ENCODE measurements at places on chromosomes 1 and 21.

DNA sequence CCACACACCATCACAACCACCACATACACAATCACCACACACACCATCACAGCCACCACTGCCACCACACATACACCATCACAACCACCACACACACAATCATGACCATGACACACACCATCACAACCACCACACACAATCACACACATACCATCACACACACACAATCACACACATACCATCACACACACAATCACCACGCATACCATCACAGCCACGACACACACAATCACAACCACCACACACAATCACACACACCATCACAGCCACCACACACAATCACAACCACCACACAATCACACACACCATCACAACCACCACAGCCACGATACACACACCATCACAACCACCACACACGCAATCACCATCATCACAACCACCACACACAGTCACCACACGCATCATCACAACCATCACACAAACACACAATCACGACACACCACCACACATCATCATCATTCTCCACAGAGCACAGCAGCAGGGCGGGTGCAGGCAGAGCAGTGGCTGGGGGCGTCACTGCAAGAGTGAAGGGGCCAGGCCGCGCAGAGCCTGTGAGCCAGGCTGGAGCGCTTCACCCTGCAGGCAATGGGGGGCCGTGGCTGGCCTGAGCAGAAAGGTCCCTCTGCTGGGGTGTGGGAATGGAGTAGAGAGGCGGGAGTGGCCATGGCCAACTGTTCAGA is 32.6 kb downstream of the CDCP2 start:
- ATAC-seq, result no peak

GRCh38 chr1:160552425-160552824 is 26.9 kb downstream of the CD84 start:
- no peak for ATAC-seq

DNA sequence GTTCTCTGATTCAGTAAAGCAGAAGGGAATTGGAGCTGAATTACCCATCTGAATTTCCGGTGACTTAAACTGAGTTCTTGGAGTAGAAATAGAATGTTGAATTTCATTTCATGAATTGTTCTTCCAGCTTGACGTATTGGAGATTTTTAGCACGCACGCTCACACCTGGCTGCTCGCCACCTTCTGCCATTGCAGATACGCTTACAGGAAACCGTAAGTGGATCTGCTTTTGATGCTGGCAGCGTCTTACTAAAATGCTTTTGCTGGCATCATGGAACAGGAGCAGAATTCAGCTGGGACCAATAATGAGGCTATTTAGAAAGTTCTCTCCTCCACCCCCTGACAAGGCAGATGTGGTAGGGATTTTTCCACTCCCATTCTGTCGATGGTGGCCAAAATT is 17.7 kb upstream of the ELAVL4 start:
- ATAC-seq, result no peak

DNA sequence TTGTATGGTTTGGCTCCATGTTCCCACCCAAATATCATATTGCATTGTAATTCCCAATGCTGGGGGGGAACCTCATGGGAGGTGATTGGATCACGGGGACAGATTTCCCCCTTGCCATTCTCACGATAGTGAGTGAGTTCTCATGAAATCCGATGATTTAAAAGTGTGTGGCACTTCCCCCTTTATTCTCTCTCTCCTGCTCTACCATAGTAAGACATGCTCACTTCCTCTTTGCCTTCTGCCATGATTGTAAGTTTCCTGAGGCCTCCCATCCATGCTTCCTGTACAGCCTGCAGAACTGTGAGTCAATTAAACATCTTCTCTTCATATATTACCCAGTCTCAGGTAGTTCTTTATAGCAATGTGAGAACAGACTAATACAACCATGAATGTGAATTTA is 211.6 kb upstream of the NR5A2 start:
- no peak for ATAC-seq

DNA sequence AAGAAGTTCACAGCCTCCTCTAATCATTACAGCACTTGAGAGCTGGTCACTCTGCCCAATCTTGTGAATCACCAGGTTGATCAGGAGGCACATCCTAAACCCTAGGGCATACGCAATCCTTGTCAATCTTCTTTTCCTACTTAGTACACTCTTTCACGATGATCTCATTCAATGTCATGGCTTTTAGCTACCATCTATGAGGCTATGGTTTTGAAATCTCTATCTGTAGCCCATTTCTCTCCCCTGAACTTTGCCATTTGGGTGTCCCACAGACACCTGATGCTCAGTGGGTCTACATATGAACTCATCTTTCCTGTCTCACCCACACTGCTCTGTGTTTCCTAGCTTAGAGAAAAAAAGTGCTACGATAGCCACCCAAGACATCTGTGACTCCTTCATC is 1.9 kb upstream of the MED18 start:
- ATAC-seq, result no peak

GRCh38 chr1:175173531-175173930 is 19.0 kb downstream of the KIAA0040 start:
- ATAC-seq, result no peak

- ATAC-seq, result no peak
Observed at GRCh38 chr1:85555867-85556573, 24.5 kb upstream of the CCN1 start.

DNA sequence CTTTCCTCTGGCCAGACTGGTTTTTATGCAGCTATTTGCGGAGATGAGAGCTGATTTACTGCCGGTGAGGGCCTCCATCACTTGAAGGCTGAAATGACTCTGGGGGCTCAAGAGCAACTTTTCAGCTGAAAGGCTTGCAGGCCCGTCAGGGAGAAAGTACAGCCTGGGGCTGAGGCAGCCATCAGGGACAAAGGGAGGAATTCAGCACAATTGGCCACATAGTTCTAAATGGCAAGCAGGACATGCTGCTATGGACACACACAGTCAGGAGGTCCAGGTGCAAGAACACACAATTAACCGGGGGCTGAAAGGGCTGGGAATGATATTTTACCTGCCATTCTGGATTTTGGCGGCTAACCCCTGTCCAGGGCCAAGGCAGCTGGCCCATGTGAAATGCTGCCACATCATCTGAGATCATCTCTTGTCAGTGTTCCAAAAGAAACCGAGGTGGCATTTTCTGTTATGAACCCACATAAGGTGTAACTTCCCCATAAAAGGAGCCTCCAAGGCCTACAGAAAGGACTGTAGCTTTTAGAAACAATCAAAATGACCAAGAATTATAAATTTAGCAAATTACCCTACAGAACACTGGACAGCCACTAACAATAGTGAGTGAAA is 58.2 kb downstream of the LMX1A start:
- no peak for ATAC-seq

DNA sequence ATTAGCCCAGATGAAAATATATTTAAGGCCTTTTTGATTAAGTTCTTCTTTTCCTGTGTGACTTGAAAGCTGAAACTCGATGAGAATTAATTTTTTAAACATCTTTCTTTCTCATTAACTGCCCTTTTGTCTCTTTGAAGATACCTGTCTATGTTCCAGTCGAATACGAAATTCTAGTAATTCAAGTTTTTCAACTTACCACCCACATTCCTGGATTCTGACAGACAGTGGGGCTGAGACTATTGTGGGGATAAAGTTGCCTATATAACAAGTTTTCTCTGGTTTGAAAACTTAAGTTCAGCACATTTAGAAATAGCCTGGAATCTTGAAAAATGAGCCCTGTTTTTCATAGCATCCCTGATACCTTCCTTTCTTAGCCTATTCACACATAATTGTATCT is 114.6 kb downstream of the NTNG1 start:
- ATAC-seq, result no peak

- no peak for ATAC-seq
Observed at GRCh38 chr1:163912170-163912884, 590.6 kb downstream of the NUF2 start.

DNA sequence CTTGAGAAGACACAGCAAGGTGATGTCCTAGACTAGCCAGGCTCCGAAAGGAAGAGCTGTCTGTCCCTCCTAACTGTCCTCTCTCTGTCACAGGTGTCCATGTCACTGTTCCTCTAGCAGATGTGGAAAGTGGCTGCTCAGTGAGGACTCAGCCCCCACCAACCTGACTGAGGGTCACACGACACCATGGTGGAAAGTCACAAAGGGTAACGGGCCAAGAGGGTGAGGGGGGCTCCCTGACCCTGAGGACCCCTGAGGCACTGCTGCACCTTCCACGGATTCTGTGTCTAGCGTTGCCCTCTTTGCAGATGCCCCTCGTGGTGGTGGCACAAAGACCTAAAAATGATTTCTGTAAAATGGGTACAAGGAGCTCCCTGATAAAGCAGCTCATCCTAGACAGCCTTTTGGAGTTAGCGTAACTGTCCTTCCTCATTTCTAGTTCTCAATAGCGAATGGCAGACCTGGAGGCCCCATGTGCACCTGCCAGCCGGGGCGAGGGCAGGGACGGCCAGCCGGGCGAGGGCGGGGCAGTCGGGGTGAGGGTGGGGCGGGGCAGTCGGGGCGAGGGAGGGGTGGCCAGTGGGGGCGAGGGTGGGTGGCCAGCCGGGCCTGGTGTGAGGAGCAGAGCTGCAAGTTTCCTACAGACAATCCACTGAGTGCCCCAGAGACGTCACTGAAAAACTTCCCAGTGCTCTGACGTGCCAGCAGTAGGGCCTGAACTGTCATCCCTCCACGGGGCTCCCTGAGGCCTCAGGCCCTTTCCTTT is 23.4 kb downstream of the POFUT2 start:
- ATAC-seq, result no peak

DNA sequence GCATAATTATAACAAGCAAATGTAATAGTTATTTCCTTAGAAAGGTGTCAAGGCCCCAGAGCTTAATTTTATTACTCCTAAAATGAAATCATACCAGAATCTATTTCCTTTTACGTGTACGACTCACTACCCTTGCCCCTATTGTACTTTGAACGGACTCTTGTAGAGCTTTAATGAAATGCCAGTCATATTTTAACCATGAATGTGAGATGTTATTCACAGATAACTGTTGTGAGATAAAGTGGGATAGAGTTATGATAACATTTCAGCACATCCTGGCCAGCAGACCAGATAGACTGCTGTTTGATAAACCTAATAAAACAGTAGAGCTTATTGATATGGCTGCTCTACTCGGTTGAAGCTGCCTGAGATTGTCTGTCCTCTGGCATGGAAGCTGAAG is 500.8 kb upstream of the PBX1 start:
- no peak for ATAC-seq

DNA sequence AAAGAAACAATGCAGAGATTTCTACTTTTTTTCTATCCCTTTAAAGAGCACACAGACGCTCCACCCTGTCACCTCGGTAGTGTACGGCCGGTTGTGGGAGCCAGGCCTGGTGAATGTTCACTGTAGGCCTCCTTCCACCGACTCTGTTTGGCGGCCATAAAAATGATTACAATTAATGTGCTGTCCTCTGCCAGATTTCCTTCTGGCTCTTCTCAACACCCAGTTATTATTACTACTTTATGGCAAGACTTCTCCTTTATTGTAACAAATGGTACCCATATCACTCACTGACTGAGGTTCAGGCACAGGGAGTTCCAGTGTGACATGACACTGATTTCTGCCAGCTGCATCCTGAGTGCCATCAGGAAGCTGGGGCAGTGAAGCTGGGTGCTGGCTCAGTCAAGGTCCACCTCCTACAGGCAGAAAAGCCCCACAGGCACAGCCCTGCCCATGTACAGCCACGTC is 37.4 kb downstream of the GPR161 start:
- ATAC-seq, result no peak

- ATAC-seq, result no peak
Observed at GRCh38 chr1:209107535-209107934, 476.0 kb upstream of the CAMK1G start.

- no peak for ATAC-seq
Observed at GRCh38 chr1:101875891-101876290, 120.8 kb downstream of the OLFM3 start.

GRCh38 chr1:88141499-88142074 is 542.5 kb upstream of the PKN2 start:
- no peak for ATAC-seq

DNA sequence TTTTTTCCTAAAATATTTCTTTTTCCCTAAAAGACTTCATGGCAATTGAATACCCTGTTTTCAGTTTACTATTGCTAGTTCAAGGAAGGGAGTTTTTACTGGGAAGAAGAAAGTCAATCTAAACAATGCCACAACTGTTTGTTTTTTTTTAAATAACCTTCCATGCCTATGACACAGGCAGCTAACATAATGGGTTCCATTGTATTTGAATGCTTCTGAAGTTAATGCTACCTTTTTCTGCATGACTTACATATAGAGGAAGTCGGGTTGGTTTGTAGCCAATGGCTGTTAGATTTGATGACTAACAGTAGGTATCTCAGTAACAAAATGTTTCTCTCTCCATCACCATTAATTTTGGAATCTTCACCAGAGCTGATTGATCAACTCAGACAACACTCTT is 134.0 kb downstream of the KIF26B start:
- ATAC-seq, result no peak

DNA sequence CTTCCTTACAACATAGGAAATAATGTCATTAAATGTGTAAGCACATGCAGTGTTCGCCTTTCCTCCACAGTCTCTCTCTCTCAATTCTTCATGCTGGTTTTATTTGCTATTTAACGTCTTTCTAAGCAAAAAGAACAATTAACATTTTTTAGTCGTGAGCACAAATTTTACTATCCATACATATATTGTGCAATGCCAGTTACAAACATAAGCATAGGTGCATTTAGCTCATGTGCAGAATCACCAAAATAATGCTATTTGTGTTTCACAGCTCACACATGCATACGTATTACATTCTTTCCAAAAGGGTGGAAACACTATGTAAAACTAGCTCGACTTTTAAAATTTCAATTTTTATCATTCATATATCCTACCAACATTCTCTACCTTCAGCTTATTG is 52.1 kb downstream of the MROH9 start:
- ATAC-seq, result no peak

- ATAC-seq, result peak; percentile 42
Observed at GRCh38 chr1:206557636-206558473, 50.5 kb downstream of the RASSF5 start.

- no peak for ATAC-seq
Observed at GRCh38 chr1:39592069-39592468, 15.5 kb upstream of the PABPC4 start.

DNA sequence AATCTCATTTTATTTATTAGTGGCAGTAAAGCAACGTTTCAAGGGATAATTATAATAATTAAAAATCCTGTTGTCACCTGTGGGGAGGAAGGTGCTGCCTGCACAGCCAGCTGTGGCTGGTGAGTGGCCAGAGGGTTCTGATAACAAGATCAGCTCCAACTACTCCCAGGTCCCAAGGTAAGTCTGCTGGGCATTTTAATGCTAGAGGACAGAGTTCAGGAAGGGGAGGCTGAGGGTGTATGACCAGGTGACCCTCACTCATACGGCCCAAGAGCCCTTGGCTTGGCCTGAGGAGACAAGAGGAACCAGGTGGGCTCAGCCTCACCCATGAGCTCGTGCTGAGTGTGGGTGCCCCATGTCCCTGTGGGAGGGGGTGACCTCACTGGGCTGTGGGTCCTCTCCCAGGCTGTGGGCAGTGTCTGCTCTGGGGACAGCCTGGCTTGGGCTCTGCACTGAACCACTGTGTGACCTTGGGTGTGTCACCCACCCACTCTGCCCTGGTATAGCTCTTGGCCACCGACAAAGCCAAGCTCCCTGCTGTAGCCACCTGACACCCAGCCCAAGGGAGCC is 223.8 kb downstream of the PTPRU start:
- ATAC-seq, result peak; percentile 11
